ENCODE measurements at places on chromosomes 4 and X.

- no peak for DNase-seq
These were observed 204.5 kb upstream of the PSAPL1 start for GRCh38 chr4:7638984-7639789.

GRCh38 chr4:9988363-9988749 is 32.9 kb downstream of the SLC2A9 start:
- no peak for DNase-seq

DNA sequence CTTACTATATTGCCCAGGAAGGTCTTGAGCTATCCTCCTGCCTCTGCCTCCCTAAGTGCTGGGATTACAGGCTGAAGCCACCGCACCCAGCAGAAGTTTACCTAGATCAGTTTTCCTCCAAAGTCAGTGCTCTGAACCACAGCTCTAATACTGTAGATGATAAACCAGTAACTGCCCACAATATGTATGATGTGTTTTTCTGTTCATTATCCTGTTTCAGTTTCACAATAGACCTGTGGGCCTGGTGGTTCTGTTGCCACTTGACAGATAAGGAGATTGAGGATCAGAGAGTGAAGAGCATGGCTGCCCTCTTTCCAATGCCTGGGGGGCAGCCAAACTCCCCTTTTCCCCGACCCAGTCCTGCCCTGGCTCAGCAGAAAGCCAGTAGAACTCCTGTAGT is 87.0 kb downstream of the EFNB1 start:
- no peak for DNase-seq

GRCh38 chrX:41919870-41920269 is 3.5 kb downstream of the CASK start:
- DNase-seq, result no peak

GRCh38 chr4:153798420-153798819 is 9.5 kb upstream of the SFRP2 start:
- no peak for DNase-seq

GRCh38 chr4:110059556-110060191 is 138.7 kb downstream of the ELOVL6 start:
- DNase-seq, result no peak

DNA sequence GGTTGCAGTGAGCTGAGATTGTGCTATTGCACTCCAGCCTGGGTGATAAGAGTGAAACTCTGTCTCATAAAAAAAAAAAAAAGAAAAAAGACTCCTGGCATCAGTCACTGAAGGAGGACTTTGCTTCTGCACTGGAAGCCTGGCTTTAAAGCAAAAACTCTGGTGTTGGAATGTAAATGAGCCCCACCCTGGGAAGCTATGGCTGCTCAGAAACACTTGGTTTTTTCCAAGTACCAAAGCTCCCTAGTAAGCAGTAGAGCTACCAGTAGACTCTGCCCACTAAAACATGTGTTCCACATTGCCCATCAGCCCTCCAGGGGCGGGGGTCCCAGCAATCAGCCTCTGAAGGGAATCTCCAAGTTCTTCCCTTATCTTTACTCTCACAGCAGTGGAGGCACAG is 154.4 kb downstream of the SHROOM3 start:
- no peak for DNase-seq

GRCh38 chr4:85496933-85497332 is 22.0 kb downstream of the ARHGAP24 start:
- no peak for DNase-seq

GRCh38 chrX:41621222-41621723 is 67.5 kb upstream of the GPR34 start:
- DNase-seq, result no peak

- DNase-seq, result no peak
These were observed 621.0 kb downstream of the TECRL start for GRCh38 chr4:63788271-63788670.

DNA sequence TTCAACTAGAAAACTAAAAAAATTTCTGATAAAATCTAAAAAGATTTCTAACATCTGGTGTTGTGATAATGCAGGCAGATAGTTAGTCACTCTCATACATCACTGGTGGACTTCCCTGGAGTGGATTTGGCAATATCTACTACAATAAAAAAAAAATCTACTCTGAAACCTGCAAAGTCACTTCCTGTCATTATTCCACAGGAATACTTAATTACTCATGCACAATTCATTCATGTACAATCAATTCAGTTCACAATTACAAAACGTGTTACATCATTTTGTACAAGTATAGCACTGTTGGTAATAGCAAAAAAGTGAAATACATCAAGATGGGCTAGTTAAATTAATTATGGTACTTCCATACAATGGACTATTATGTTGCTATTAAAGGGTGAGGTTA is 16.5 kb upstream of the RHOH start:
- no peak for DNase-seq

DNA sequence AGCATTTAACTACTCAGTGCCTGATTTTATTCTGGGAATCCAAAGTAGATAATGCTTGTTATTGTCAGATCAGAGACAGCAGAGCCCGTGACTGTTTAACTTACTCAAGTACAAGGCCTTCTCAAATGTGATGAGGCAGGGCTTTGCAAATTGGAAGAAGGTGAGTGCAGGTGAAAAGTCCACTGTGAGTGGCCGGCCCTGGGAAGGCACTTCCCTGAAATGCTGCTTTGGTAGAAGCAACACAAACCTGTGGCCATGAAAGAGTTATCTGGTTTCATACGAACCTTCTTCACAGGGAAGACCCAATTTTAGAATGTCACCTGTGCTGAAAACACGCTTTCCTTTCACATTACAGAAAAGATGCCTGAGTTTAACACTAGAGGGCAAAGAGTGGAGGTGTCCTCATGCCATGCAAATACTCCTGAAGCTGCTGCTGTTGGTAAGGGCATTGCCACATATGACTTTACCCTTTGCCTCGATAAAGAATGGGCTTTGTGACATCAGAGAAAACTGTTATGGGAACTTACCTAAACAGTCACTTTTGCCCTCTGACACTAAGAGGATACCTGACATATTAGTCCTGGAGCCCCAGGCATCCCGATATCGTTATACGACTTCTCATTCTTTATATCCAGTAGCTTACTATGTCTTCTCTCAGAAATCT is 8.0 kb downstream of the PPARGC1A start:
- no peak for DNase-seq

DNA sequence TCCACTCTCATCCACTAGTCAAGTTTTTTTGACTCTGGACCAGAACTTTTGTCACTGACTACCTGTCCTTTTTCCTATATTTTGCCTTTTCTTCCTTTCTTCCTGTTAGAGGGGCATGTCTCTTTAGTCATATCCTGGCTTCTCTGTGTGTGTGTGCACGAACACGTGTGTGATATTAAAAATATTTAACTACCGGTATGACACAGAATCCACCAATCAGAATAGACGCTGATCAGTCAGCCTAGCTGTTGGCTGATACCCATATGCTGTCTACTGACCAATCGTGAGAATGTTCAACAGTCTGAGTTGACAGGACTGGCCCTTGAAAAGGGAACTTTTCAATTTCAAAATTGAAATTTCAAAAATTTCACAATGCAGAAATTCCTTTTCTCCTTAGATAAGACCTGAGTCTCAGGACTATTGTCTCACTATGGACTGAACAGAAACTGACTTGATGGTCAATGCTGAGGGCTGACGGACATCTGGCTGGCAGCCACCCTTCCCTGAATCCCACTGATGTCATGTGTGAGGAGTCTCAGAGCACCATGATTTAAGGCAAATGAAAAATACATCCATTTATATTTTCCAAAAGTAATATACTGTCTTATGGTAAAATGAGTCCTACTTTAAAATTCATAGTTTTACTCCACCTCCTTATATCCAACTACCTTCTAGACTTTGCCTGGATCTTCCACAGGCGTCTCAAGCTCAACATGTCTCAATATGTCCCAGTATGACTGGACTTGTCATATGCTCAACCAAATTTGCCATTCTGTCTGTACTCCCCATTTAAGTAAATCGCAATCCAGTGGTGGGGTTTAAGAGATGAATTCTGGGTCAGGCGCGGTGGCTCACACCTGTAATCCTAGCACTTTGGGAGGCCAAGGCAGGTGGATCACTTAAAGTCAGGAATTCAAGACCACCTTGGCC is 78.0 kb downstream of the CHRNA9 start:
- no peak for DNase-seq

- DNase-seq, result no peak
These were observed 46.7 kb upstream of the POU4F2 start for GRCh38 chr4:146592019-146592418.

- peak; percentile 5 for DNase-seq
These were observed 725 bp downstream of the FAM120C start for GRCh38 chrX:54182194-54182863.

DNA sequence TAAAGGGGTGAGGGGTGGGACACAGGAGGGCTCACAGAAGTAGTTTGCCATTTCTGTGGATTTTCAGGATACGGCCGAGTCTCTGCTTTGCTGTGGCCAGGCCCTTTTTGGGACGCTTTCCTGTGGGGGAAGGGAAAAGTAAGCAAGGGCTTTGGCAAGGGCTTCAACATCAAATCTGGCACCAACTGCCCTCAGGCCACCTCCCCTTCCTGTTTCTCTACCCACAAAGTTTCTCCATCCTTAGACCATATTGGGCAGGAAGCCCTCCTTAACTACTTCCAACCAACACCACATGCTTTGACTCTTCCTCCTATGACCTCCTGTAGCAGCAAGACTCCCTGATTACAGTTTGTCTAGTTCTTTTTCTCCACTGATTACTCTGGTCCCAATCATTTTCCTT is 105.1 kb downstream of the PHF8 start:
- no peak for DNase-seq

DNA sequence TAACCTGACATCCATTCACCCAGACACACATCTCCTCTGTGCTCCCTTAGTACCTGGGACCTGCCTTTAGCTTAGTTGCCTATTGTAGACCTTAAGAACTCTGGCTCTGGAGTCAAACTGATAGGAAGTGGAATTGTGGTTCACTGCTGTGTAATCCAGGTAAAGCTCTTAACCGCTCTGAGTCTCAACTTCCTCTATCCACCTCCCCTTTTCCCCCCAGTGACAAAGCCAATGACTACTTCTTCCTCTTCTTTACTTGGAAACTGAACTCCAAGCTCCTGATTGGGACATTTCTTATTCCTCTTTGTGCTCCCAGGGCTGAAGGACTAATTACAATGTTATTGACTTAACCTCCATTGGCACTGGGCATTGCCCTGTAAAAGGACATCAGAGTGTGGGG is 94.1 kb downstream of the DRD5 start:
- no peak for DNase-seq

DNA sequence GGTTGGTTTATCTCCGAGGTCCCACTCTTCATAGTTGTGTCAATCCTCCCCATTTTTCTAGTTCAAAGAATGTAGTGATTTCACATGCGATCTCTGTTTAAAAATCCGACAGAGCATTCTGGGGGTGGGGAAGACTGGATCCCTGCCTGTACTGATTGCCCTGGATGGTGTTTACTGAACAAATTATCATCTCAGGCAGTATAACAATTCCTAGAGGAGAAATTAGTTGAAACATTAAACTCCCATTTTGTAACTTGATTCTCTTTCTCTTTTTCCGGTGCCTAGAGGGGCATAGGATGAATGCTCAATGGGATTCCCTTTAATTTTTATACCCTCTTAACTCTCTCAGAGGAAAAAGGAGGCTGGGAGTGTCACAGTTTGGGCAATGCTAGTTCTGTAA is 10.0 kb upstream of the CWH43 start:
- DNase-seq, result no peak

- no peak for DNase-seq
These were observed 29.8 kb upstream of the ARHGAP24 start for GRCh38 chr4:85445050-85445639.

- no peak for DNase-seq
These were observed 15.0 kb upstream of the AKAP17A start for GRCh38 chrX:1576201-1576992.

DNA sequence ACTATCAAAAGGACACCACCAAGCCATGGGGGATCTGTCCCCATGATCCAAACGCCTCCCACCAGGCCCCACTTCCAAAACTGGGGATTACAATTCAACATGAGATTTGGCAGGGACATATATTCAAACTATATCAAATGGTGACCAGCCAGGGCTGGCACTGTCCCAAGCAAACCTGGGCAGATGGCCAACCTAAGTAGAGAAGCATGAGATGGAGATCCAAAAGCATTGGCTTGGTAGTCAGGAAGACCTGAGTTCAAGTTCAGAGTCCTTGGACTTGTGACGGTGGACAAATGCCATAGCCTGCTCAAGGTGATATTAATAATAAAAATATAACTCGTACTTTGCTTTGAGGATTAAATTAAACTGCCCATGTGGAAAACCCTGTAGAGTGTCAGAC is 79.2 kb upstream of the HS3ST1 start:
- no peak for DNase-seq

DNA sequence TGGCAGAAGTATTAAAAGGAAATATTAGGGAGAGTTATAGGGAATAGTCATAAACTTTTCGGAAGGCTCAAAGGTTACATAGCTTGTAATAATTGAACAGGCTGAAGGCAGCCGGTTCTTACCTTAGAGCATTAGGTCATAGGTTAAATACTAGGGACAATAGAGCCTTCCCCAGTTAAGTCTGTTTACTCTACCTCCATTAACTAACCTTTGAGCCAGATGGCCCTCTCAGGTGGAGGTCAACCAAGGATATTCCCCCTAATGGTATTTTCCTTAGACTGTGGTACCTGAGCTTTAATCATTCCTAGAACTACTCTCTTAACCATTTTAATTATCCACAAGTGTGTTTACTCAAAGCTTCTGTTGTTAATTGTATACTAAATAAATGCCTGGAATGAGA is 920.9 kb upstream of the PABPC4L start:
- no peak for DNase-seq

GRCh38 chrX:42967681-42968300 is 189.8 kb upstream of the PPP1R2C start:
- no peak for DNase-seq

DNA sequence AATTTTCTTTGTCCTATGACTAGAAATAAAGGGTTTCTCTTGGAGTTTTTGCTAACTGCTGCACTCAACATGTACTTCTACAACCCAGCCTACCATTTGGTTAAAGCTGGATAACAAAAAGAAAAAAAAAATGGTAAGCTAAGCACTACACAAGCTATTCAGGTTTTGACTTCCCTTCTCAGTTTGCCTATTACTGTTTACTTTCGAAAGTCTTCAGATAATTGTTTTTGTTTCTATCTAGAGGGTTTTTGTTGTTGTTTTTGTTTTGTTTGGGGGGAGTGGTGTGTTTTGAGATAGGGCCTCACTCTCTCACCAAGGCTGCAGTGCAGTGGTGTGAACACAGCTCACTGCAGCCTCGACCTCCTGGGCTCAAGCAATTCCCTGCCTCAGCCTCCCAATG is 46.6 kb downstream of the CLOCK start:
- no peak for DNase-seq

GRCh38 chr4:83542225-83542624 is 6.3 kb downstream of the GPAT3 start:
- no peak for DNase-seq
